ENCODE measurements at places on chromosomes 2 and 18.
A peak's percentile ranks its signal among the peaks of the same experiment; 100 is the strongest.

DNA sequence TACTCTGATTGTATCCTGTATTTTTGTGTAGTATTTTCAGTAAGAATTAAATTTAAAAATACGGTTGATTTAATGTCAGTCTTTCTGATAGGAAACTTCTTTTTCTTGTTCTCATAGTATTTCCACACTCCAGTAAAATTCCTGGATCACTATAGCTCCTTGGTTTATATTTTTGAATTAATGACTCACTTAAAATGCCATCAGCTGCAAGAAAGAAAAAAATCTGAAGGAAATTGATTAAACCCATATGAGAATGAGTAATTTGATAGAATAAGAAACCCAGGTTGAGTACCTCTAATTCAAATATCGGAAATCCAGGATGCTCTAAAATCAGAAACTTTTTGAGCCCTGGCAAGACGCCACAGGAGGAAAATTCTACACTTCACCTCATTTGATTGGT is 186.8 kb upstream of the RND3 start:
- no peak for DNase-seq

GRCh38 chr2:43131051-43131889 is 95.1 kb downstream of the ZFP36L2 start:
- DNase-seq = peak; percentile 36

DNA sequence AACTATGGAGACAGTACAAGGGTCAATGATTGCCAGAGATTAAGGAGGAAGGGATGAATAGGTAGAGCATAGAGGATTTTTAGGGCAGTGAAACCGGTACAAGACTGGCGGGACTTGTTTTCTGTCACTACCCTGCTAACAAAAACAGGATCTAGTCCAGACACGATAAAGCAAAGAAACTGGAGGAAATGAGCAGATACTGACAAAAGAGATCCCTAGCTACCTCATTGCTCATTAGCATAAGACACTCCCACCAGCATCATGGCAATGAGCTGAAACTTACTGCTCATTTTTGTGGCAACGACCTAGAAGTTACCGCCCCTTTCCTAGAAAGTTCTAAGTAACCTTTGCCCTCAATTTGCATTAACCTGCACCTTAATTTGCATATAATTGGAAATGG is 131.2 kb downstream of the ETAA1 start:
- no peak for DNase-seq

- no peak for DNase-seq
Observed at GRCh38 chr2:111712361-111712760, 171.6 kb downstream of the ANAPC1 start.

GRCh38 chr2:16900405-16901025 is 234.9 kb upstream of the CYRIA start:
- DNase-seq = no peak

DNA sequence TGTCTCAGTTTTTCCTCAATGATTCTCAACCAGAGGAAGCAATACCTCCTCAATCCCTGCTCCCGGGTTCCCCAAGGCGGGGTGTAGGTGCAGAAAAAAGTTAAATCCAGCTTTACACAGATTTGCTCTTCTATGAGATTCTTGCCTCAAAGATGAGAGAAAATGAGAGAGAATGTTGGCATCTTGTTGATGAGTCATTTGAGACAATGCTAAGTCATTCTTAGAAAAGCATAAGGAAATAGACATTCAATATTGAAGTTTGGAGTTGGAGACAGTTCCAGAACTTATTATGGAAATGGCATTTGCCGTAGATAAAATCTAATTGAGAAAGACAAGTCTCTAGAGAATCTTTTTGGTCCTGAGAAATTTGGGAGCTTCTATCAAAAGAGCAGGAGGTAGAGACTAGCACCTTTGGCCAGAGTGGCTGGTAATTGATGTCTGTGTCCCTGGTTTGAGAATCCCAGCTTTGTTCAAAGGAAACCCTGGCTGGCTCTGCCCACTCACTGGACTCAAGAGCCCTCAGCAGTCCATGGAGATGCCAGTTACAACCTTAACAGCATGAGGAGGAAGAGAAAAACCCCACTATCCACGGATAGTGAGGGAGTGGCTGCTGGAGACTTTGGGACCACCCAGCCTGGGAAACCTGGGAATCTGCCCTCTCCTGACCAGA is 181.2 kb downstream of the FAM124B start:
- DNase-seq = no peak

- DNase-seq = no peak
Observed at GRCh38 chr2:181354626-181355025, 102.6 kb upstream of the ITGA4 start.

- DNase-seq = no peak
Observed at GRCh38 chr18:68604256-68604655, 110.7 kb downstream of the TMX3 start.

DNA sequence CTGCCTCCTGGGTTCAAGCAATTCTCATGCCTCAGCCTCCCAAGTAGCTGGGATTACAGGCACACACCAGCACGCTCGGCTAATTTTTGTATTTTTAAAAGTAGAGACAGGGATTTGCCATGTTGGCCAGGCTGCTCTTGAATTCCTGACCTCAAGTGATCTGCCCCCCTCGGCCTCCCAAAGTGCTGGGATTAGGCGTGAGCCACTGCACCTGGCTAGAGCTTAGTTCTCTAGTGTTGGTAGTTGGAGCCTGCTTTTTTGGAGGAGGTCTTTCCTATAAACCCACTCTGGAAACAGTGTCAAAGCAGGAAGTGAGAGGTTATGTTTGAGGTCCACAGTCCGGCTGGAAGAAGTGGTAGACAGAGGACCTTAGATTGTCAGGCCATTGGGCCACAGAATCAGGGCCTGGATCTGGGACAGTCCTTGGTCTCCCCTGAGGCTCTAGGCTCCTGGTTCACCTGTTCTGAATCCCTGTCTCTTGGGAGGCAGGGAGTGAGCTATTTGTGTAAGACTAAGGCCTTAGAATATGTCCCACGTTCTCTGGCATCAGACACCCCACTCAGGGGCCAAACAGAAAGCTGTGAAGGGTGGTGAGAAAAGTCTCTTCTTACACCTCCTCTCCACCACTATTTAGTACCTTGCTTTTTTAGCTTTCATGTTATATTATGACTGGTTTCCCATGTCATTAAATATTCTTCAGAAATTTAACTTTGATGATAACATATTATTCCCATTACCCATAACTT is 34.5 kb downstream of the PCBP1 start:
- DNase-seq = no peak

All from stimulated activated CD4-positive, alpha-beta T cell treated with anti-CD3 and anti-CD28 coated beads, Interleukin-1b, Interleukin-23, amount 100 ng/mL, for 24 hours (primary cell).